Left lobe of liver (tissue), 2 donors: ENCODE measurements at places on chromosomes 5 and 9.

DNA sequence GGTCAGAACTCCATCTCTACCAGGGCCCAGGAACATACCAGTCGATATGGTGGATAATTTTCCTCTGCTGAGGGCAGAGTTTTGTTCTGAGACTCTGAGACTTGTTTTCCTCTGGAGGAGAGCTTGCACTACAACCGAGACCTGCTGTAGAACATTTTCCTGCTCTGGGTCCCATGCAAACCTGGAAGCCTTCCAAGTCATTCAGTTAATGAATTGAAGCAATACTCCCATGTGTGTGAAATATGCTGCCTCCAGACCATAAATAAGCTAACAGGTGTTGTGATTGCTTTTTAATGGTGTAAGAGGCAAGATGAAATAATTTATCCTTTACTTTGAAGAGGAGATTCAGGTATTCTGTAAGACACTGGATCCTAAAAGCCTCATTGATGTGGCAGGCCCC, 372.8 kb downstream of the TMEM167A start:
- DNase-seq, result no peak

DNA sequence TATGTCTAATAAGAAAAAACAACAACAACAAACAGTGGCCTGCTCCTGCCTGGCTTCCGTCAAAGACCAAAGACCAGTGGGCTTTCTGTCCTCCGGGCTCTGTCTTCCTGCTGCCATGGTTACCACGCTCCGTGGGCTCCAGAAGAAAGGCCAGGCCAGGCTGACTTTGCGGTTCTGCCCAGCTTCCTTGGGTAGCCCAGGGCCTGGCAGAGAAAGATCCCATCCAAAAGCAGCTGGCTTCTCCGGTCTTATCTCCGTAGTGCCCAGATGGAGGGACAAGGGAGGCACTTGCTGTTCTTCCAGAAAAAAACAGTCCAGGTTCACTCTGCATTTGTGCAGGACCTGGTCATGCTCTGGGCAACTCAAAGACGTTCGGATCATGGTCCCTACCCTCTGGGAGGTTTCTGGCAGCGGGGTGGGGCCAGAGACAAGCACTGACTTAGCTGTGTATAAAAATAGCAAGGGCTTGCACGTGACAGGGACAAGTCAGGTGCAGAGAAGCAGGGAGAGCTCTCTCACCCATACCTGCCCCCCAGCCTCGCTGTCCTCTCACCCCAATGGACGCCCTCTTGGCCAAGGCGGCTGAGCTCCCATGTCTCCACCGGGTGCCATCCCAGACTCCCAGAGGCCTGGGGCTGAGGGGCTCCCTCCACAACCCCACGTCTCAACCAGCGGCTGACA, 212.2 kb downstream of the C9orf50 start:
- DNase-seq, result no peak

DNA sequence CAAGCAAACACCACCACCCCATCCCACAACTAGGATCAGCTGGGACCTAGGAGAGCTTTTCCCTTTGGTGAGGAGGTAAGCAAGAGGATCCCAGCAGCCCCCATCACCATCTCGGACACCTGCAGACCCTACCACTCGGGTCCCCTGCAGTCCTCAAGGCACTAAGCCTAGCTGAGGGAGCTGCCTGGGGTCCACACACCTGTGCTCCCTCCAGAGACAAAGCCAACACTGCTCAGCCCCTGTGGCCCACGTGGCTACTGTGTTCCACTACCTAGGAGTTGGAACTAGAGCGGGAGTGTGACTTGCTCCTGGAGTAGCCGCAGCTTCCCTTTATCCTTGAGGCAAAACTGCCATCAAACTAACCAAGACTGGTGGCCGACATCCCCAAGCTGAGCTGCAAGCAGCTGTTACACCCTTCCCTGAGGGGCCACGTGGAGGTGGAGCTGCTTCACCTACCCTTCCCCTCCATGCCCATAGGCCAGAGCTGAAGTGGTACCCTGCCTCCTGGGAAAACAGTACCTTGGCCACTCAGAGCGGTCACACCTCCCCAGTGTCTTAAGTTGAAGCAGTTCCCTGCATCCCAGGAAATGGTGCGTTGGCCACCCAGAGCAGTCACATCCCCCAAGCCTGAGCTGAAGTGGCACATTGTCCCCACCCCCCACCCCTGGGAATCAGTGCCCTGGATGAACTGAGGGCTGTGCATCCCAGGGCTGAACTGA, 205.5 kb downstream of the CACNA1B start:
- peak; percentile 33 for DNase-seq

GRCh38 chr9:74330487-74331214, 166.5 kb upstream of the RORB start:
- DNase-seq, result no peak

- DNase-seq, result no peak
Observed at GRCh38 chr5:29720954-29721353, 1472.5 kb upstream of the CDH6 start.

DNA sequence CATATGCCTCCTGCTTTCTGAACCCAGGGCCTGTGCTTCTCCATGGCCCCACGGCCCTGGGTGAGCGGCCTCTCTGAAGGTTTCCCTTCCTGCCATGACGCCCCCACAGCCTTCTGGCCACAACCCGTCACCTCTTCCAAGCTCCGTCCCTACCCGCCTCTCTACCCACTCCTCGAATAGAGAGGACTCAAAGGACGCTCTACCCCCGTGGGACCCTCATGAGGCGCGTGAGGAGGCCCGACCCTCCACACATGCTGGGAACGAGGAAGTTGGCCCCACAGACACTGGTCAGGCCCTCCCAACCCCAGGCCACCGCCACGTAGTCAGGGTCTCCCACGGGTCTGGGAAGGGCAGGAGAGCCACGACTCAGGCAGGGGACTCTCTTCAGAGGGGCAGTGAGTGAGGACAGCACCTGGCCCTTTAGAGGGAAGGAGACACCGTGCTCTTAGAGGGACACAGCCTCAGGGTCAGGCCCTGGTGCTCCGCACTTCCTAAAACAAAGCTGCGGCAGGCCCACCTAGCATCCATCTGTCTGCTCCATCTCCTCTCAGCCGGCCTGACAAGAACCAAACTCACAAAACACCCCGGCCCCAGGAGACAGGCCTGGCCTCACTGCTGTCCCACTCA, 5.3 kb downstream of the BRD3 start:
- DNase-seq, result no peak

DNA sequence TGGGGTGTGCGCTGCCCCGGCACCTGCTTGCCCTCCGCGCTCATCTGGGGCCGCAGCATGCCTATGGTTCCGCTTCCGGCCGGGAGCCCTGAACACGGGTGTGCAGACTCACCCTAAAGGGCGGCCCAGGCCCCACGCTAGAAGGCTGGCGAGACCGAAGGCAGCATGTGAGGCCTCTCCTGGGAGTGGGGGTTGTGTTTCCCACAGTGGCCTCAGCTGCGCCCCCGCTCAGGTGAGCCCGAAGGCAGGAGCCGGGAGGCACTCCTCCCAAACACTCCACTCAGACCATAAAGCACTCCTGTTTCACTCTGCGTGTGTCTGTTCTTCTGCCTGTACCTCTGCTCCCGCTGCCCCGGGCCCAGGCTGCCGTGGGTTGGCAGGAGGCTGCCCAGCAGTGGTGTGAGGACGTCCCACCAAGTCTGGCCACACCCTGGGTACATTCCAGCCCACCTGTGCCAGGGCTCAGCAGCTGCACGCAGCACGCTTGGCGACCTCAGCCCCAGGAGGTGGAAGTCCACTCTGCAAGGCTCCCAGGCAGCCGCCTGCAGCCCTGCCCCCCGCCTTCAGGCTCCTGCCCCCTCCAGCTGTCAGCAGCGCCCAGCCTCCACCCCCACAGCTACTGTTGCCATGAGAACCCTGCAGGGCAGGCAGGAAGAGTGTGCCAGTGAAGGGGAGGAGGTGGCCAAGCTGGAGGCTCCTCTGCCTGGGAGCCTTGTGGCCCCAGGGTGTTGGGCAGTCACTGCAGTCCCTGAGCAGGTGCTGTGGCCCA, 1.2 kb upstream of the AJM1 start:
- peak; percentile 96 for DNase-seq

DNA sequence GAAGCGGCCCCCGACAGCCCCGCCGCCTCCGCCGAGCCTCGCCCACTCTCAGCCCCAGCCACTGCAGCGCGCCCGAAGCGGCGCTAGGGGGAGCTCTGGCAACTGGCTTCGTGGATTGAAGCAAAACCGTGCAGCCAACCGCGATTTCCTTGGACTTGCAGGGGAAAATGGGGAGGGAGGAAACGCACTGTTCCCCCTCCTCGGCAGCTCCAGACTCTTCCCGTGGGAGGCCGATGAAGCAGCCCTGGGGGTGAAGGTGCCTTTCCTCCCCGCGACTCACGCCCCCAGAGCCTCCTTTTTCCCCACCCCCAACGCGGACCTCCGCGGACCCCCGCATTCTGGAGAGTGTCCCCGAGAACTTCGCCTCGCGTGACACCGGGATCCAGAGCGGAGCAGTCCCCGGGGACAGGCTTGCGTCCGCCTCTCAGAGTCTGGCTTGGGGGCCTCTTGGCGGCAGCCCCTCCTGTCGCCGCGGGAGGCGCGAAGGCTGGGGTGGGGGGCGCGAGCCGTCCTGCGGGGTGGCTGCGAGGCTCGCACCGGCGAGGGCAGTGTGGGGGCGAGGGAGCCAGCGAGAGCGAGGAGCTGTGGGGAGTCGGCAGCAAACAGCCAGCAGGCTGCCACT, 3.8 kb downstream of the IER5L start:
- peak; percentile 87 for DNase-seq

GRCh38 chr9:1046639-1047572, 3.3 kb upstream of the DMRT2 start:
- DNase-seq, result no peak

- no peak for DNase-seq
Observed at GRCh38 chr9:127450243-127450760, 904 bp downstream of the RPL12 start.

- DNase-seq, result no peak
Observed at GRCh38 chr5:154366353-154366752, 79.4 kb upstream of the SAP30L start.

DNA sequence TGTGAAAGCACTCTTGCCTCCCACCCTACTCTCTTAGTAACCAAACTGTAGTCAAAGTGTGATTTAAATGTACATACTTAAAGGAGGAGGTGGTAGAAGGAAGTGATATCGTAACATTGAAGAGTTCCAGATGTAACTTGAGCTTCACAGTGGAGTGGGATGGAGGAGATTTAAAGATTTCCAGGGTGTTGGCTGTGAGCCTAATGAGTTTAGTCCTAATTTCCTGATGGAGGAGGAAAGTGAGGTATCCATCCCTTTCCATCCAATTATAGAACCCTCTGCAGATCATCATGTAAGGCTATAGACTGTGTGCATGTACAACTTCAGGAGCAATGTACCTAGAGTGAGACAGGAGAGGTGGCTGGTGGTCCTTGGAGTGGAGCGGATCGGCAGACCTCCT, 1163.9 kb upstream of the SEMA6A start:
- no peak for DNase-seq

- no peak for DNase-seq
Observed at GRCh38 chr5:89289604-89290003, 406.6 kb upstream of the MEF2C start.

- no peak for DNase-seq
Observed at GRCh38 chr5:104265531-104266140, 703.0 kb upstream of the NUDT12 start.

DNA sequence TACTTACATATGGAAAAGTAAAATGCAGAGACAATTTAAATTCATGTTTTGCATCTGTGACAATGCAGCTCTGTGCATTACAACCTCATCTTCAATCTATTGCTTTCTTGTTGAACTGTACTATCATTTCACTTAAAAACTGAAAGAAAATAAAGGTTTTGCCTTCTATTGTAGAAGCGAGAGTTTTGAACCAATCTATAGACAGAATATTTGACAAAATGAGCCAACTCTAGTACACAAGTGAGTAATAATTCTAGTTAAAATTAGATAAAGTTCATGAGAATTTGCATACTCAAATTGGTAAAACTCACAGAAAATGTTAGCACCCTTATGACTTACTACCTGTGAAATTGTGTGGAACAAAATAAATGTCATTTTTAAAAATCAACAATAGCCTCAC, 123.7 kb downstream of the EDIL3 start:
- DNase-seq, result no peak

- no peak for DNase-seq
Observed at GRCh38 chr5:1032011-1032410, 23.4 kb downstream of the NKD2 start.

- no peak for DNase-seq
Observed at GRCh38 chr5:176639208-176639607, 8.1 kb upstream of the TSPAN17 start.

- DNase-seq, result no peak
Observed at GRCh38 chr9:115808695-115809094, 344.9 kb upstream of the PAPPA start.

- no peak for DNase-seq
Observed at GRCh38 chr9:132136151-132136780, 25.6 kb upstream of the NTNG2 start.

DNA sequence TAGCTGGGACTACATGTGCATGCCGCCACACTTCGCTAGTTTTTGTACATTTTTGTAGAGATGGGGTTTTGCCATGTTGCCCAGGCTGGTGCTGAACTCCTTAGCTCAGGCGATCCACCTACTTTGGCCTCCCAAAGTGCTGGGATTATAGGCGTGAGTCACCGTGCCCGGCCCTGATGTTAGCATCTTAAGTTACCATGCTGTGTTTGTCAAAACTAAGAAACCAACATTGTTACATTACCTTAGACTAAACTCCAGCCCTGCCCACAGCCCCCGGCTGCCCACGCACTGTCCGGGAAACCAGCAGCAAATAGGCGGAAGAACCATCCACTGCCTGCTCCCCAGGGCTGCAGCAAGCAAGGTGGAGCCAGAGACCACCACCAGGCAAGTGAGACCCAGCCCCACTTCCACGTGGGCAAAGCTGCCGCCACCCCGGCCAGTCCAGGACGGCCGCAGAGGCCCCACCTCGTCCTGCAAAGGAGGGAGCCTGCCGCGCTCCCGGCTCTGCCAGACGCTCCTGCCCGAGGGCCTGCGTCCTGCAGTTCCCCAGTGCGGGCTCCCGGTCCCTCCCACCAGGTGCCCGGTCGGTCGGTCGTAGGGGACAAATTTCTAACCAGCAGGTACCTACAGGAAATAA, 35.7 kb upstream of the TXN start:
- DNase-seq, result no peak

DNA sequence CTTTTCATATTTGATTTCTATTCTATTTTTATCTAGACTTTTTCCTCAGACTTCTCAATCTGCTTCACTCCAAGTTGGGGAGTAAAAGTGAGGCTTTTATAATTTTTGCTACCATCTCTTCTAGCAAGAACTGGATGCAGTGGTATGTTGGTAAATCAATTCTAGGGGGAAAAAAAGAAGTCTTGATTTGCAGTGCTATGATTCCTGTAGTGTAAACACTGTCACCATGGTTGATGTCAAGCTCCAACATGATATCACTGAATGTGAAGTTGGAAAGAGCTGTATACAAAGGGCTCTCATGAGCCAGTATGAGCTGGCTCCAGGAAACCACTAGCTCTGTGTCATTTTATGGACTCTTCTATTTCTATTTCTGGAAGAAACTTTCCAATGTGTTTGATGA, 439.2 kb downstream of the NTRK2 start:
- no peak for DNase-seq
